ENCODE measurements at places on chromosomes 12 and 14.

GRCh38 chr12:51846911-51847642 is 1.4 kb downstream of the FIGNL2 start:
- no peak for DNase-seq

DNA sequence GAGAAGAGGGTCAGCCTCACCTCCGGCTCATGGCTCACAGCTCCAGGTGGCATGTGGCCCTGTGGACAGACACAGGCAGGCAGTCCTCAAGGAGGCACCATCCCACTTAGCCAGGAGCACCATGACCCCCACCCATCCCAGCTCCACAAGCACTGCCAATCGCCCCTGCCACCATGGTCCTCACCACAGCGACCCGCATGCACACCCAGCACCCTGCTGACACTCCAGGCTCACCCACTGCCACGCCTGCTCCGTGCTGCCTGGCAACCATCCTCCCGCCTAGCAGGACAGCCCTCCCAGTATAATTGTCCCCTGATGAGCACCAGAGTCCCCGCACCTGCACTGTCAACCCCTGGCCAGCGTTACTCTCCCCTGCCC is 50.9 kb downstream of the TRPV4 start:
- DNase-seq: no peak

DNA sequence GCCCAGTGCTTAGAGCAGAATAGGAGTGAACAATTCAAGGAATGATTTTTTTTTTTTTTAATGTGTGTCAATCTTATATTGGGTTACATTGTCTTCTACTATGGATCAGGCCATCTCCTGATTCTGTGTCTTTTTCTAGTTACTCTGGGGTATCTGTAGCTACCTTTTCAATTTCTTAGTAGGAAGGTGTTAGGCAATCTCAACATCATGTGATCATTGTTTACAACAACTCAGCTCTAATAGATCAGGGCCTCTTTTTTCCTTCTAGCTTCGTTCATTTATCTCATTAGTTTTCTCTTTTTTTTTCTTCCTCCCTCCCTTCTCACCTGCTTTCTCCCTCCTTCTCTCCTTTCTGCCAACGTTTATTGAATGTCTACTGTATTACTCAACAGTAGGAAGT is 8.9 kb downstream of the SOCS2 start:
- DNase-seq: no peak

DNA sequence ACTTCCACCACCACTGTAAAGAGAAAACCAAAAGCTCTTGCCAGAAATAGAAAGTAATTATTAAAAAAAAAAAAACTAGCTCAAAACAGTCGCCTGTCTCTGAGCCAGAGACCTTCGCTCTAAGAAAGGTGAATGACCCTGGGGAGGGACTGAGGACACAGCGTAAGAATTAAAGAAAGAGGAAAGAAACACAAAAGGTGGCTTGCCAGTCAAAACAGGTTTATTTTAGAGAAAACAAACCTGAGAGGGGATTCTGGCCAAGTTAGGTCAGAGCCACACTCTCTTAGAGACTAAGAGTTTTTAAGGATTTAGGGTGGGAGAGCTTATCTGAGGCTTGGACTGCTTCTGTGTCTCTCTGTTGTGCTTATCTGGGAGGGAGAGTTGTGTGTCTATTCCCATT is 66.0 kb downstream of the DNAH10 start:
- no peak for DNase-seq

DNA sequence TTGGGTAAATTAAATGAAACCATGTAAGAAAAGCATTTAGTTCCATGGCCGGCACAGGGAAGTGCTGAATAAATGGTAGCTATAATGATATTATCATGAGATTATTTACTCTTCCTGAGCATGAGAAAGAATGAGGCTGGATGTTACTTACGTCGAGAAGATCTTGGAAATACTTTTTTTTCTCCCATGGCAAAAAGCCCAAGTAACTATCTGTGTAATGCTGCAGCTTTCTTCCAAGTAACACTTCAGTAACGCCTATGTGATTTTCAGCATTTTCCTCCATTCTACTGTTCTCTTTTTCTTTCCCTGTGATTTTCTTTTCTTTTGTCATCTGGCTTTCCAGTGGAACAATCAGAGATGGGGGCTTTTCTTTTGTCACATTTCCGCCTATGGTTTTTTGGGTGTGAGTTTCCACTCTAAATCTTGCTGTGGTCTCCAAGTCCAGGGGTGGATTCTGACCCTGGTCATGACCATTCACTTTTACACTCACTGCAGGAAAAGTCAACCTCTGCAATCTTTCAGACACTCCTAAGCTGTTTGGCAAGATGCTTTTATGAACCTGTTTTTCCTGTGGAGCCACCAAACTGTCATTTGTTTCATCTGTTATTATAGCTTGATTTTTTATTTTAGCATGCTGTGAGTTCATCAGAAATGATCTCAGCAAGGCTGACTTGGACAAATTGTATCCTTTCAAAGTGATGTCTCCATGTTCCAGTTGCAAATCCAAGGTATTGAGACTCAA is 25.0 kb upstream of the SYCP3 start:
- no peak for DNase-seq

GRCh38 chr12:46830731-46831334 is 5.0 kb upstream of the SLC38A4 start:
- no peak for DNase-seq

DNA sequence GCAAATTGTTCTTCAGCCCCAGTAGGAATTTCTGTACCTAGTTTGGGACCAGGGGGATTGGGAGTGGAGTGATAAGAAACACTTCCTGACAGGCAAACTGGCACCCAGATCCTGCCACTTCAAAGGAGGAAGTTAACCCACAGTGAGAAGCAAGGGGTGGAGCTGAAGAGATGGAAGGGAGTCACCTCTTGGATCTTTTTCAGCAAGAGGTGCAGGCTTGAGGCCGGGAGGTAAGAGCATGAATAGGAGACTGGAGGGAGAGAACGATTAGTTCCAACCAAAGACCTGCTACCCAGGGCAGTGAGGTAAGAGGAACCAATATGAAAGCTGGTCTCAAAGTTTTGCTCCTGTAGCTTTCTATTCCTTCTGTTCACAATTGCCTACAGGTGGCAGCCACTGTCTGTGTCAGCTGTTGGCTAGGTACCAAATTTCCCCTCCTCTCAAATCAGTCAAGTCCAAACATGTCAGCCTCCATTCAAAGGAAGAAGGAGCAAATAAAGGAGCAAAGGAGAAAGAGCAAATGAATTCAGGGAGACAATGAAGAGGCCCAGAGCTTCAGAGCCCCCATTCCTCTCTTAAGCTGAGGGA is 14.9 kb upstream of the TAC3 start:
- peak; percentile 19 for DNase-seq

GRCh38 chr12:21642707-21643389 is 14.8 kb downstream of the LDHB start:
- no peak for DNase-seq

- no peak for DNase-seq
Measured at GRCh38 chr12:95608252-95609033, 57.2 kb upstream of the USP44 start.

DNA sequence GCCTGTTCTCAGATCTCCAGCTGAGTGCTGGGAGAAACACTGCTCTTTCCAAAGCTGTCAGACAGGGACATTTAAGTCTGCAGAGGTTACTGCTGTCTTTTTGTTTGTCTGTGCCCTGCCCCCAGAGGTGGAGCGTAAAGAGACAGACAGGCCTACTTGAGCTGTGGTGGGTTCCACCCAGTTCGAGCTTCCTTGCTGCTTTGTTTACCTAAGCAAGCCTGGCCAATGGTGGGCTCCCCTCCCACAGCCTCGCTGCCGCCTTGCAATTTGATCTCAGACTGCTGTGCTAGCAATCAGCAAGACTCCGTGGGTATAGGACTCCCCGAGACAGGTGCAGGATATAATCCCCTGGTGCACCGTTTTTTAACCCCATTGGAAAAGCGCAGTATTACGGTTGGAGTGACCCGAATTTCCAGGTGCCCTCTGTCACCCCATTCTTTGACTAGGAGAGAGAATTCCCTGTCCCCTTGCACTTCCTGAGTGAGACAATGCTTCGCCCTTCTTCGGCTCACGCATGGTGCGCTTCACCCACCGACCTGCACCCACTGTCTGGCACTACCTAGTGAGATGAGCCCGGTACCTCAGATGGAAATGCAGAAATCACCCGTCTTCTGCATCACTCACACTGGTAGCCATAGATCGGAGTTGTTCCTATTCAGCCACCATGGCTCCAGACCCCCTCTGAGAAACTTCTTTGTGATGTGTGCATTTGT is 650.3 kb upstream of the ALG10B start:
- DNase-seq: no peak

DNA sequence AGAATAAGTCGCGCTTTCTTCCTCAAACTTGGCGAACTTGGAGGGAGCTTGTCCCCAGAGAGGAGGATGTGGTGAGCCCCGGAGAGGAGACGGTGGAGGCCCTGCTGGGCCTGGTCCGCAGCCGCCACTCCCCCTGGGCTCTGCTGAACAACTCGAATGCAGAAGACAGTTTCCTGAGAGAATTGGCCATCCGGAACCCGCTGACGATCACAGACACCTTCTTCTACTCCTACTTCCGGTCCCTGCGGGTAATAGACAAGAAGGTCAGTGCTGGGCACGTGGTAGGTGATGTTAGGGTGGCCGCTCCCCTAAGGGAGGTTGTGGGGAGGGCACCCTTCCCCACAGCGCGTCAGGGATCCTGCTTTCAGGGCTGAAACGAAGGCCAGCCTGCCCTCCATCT is 1.6 kb downstream of the LRRC43 start:
- no peak for DNase-seq

DNA sequence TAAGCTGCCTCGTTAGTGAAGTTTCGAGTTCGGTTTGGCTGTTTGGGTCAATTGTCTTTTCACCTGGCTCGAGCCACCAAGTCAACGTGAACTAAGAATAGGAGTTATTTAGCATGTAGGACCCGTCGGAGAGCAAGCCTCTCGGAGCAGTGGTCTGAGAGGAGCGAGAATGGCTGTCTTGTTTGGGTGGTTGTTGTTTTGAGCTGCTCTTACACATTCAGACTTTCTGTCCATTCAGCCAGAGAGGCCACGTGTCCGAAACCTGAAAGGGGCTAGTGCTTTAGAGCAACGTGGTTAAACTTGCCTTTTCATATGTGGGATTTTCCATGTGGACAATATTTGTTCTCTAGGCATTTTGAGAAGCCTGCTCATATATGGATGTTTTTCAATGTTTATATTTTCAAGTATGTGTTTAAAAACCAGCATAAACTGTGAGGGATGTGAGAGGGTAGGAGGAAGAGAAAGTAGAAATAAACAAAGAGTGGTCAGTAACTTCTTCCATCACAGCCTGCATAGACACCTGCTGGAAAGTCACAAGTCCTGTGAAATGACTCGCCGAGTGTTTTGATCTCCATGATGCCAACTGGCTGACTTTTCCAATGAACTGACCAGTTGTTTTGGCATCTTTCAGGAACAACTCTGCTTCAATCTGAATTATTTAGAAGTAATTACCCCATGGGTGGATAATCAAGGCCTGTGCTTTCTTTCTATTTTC is 221.0 kb downstream of the ASCL1 start:
- no peak for DNase-seq

- no peak for DNase-seq
Measured at GRCh38 chr12:41917181-41917580, 227.5 kb downstream of the GXYLT1 start.

- no peak for DNase-seq
Measured at GRCh38 chr12:107105410-107105703, 12.0 kb upstream of the CRY1 start.

DNA sequence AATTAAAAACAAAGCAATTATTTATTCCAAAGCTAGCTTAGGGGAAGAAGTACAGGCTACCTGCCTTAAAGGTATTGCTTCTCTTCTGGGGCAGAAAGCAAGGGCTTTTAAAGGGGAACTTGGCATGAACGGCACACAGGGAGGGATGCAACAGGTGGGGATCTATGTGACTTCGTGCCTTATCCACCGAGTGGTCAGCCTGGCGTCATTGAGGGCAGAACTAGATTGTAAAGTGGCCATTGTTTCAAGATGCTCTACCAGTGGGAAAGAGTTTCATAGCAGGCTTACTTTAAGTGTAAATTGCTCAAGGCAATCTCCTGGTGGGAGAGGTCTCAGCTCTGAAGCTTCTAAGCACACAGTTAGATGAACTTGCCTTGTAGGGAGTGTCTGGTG is 360.4 kb downstream of the ATP23 start:
- DNase-seq: no peak

DNA sequence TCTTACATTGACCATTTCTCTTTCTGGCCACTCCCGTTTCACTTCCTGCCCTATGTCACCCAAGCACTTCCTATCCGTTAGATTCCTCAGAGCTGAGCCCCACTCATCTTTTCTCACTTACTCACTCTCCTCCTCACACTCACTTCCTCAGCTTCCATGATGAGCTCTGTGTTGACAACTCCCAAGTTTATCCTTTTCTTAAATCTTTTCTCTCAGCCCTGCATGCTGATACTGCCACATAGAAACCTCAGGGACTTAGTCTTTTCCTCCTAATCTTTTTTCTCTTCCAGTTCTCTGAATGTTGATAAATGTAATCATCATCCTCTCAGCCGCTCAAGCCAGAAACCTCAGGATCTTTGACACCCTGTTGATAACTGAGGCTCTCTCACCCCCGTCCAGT is 99.6 kb downstream of the ANO6 start:
- DNase-seq: no peak

- DNase-seq: no peak
Measured at GRCh38 chr14:90544566-90544965, 147.7 kb downstream of the CALM1 start.

- no peak for DNase-seq
Measured at GRCh38 chr14:105818712-105819005, 292.3 kb downstream of the TMEM121 start.

GRCh38 chr12:103794309-103795213 is 46.5 kb downstream of the NT5DC3 start:
- DNase-seq: no peak

GRCh38 chr12:3576891-3577290 is 85.9 kb downstream of the PRMT8 start:
- DNase-seq: no peak

DNA sequence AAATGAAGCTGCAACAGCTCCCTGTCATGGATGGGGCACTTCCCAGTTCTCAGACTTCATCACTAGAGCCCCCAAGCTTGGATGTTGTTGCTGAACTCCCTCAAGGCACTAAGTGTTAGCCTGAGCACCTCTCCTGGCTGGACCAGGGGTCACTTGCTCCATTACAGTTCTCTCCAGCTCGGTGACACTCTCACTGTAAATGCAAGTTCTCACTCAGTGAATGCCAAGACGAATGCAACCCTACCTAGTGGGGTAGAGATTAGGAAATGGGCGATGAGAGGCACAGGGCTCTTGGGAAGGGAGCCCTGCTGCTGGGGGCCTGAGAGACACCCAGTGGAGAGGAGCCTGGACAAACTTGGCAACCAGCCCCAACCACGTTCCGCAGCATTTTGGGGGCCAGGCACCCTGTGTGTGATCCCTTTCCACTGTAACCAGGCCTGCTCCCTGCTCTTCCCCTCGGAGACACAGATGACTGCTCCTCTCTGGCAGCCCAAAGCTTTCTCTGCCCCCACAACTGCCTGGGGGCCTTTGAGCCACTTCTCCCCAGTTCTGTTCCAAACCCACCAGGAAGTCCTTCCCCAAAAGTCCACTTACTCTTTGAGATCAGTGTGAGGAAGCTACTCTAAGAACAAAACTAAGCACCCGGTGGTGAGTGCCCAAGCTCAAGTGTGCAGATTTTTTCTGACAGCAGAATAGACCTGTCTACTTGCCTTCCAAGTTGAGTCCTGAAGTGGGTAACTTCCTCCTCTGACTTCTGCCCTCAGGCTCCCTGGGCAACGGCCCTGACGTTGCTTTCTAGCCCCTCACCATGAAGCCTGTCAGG is 8.0 kb upstream of the SELPLG start:
- no peak for DNase-seq

GRCh38 chr12:12518919-12519318 is 43.7 kb downstream of the DUSP16 start:
- DNase-seq: no peak

Data from CD4-positive, alpha-beta T cell treated with Interleukin-4 for 4 hours (primary cell).